ENCODE measurements at places on chromosomes 7 and 10.

DNA sequence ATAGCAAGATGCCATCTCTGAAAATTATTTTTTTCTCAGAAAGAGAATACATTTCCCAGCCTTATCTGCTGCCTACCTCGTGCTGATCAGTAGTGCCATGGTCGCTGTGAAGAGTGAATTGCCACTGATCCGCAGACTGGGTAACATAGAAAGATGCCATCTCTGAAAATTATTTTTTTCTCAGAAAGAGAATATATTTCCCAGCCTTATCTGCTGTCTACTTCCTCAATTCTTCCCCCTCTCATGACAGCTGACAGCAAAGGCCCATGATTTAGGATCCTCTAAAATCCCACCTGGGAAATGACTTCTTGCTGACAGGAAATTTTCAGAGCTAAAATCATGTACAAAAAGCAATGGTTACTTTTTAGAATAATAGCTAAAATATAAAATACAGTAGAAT lies 92.5 kb upstream of the AHR start:
- DNase-seq = no peak

- DNase-seq = no peak
These were observed 385 bp downstream of the IGF2BP3 start for GRCh38 chr7:23469961-23470250.

DNA sequence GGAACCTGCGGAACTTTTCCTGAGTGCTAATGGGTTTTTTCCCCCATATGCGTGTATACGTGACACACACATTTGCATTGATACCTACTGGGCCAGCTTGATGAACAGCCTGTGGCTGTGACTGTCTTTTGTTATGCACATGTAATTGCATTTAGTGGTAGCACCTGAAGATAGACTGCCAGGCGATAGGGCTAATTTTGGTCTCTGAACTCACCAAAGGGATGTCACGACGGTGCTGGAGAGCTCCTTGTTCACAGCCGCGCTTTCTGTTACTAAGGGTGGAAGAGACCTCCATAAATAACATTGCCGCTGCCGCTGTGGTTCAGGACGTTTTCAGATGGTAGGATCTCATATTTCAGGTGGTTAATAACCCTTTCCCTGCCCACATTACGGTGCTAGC lies 133.2 kb downstream of the CAMK1D start:
- DNase-seq = no peak

DNA sequence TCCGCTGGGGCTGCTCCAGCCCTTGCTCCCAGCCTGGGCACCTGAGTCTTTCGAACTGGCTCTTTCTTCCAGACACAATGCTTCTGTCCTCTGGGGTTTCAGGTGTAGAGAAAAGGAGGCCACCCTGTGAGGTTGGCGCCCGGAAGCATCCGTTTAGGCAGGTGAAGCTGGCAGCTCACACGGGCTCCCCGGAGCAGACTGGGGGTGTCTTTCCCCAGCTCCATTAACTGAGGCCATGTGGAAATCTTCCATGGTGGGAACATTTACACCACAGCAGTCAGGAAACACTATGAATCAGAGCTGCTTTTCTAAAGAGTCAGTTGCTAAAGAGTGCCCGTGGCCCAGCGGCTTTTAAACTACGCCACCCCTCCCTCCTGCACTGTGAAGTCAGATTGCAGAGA lies 29.2 kb downstream of the PRKAG2 start:
- DNase-seq = no peak

GRCh38 chr7:54252256-54253035 lies 289.7 kb upstream of the VSTM2A start:
- no peak for DNase-seq

DNA sequence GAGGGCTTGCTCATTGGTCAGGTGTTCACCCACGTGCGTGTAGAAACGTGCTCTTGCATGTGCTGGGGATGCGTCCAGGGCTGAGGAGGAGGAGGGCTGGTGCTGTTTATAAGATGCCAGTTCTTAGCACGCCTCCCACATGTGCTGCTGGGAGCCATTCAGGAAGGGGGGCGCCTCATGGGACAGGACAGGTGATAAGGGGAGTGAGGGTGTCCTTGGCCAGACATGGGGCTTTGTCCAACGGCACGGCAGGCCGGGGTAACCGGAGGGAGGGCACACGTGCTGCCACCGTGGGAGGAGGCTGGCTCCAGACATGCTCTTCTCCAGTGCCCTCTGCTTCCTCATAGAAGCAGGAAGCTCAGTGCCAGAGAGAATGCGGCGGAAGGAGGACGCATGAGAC lies 150.0 kb downstream of the ZMYND11 start:
- no peak for DNase-seq

DNA sequence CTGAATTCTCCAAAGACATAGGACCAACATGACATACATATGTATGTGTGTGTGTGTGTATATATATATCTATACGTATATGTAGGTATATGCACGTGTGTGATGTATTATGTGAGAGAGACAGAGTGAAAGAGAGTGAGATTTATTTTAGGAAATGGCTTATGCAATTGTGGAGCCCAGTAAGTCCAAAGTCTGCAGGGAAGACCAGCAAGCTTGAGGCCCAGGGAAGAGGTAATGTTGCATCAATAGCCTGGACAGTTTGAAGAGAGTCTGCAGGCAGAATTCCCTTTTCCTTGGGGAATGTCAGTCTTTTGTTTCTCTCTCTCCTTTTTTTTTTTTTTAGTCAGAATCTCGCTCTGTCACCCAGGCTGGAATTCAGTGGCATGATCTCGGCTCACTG lies 33.0 kb upstream of the CARD11 start:
- DNase-seq = no peak

Measured in memory B cell (primary cell).